ENCODE measurements at places on chromosomes 1 and 21.

DNA sequence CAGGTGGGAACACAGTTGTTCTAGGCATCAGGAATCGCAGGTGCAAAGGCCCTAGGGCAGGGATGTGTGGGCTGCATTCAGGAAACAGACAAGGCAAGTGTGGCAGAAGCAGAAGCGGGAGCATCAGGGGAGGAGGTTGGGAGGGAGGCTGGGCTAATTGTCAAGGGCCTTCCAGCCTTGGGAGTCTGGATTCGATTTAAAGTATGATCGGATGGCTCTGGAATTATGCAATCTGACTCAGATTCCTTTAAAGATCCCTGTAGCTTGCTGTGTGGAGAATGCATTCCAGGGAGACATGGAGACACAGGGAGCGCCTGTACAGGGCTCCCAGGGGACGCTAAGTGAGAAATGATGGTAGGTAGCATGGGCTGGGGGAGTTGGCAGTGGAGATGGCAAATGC lies 86.5 kb downstream of the LACTBL1 start:
- no peak for DNase-seq

GRCh38 chr1:2127187-2128145 lies 67.1 kb downstream of the FAAP20 start:
- DNase-seq: no peak

- DNase-seq: no peak
These were observed 85.0 kb upstream of the KCNJ15 start for GRCh38 chr21:38171723-38172344.

DNA sequence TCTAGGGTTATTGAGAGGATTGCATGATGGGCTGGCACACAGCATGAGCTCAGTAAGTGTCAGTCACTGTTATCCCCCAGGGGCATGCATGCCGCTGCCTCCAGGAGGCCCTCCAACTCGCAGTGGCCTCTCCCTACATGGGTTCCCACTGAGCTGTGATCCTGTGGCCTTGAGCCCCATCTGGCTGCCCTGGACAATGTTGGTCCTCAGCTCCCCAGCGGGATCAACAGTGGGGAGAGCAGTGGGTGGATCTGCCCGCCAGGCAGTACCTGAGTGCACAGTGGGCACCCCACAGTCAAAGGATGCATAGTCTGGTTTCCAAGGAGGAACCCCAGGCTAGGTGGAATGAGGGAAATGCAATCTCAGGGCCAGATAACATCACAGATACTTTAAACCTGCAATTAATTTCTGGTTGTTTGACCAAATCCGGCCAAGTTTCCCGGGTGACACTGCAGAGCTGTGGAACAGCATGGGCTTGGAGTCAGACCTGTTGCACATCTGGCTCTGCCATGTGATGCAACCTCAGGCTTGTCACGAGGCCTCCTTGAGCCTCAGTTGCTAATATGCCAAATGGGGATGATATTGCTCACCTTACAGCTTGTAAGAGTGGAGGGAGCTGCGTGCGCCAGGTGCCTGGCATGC lies 9.3 kb downstream of the PADI3 start:
- no peak for DNase-seq

DNA sequence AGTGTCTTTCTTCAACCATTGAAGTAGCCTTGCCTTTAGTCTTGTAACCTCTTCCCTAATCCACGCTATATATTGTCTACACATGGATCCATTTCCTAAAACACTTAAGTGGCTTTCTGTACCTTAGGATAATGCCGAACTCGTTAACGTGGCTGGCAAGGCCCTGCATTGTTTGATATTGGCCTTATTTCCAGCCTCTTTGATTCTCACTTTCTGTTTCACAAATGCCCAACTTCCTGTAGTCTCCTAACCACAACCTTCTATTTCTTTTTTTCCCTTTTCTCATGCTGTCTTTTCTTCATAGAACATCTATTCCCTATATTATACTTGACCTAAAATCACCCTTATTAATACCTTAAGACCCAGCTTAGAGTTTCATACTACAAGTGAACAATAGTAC lies 536.0 kb downstream of the LMO4 start:
- DNase-seq: no peak

GRCh38 chr21:19523746-19524145 lies 1120.2 kb upstream of the TMPRSS15 start:
- no peak for DNase-seq
